Stimulated activated CD4-positive, alpha-beta T cell treated with anti-CD3 and anti-CD28 coated beads, Interleukin-4, amount 100 ng/mL, for 24 hours (primary cell): ENCODE measurements at places on chromosomes 6 and 20.

DNA sequence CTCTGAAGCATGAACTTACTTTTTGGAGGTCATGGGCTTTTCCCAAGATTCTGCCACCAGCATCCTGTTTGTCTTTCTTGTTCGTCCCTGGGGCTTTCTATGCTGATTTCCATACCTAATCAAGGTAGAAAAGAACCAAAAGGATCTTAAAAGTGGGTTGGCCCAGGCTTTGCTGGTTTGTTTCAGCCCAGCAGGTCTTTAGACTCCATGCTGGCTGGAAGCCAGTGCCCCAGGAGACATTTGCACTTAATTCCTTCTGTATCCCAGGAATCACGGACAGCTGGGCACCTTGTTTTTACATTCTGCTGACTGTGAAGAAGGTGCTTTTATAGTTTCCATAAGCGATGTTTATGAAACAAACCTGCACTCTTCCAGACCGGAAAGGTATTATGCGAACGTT, 195.9 kb downstream of the CDH4 start:
- DNase-seq, result no peak

GRCh38 chr20:10781526-10781925, 107.7 kb upstream of the JAG1 start:
- DNase-seq, result no peak

GRCh38 chr6:56716229-56716628, 73.5 kb upstream of the DST start:
- no peak for DNase-seq

DNA sequence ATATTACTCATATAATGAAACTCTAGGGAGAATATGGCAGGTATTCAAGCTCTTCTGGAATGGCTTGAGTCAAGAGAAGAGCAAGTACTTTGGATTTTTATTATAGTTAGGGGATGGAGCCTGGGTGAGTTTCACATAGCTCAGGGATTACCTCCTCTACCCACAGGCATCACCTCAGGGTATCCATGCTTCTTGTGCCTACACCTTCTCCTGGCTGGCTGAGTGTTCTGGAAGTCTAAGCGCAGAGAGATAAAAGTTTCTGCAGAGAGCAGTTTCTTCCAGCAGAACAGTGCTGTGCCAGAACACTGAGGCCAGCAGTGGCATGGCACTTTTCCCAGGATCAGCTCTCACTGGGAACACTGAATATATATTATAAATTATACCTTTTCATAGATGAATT, 199.7 kb upstream of the KCNQ5 start:
- DNase-seq, result no peak

DNA sequence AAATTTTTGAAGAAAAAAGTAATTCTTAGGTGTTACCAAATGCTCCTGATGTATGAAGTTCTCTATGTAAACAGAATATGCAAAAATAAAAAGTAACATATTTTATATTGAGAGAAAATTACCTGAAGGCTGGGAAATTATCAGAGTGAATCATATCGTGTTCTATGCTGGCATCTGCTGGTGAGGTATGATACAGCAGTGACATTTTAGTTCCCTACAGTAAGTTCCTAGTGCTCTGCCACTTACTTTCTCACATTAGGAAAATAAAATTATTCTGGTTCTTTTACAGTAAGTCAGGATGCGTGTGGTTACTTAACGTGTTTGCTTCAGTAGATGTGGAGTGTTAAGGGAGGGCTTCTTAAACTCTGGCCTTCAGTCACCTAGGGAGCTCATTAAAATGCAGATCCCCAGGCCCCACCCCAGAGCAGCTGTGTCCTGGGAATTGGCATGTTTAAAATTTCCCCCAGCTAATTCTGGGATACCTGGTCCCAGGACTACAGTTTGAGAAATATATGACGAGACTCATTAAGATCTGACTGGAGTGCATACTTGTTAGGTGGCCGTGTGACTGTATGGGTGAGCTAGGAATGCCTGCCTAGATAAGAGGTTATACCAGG, 3.2 kb downstream of the ACTR5 start:
- DNase-seq, result peak; percentile 32

GRCh38 chr6:137049095-137049494, 4.3 kb upstream of the IL20RA start:
- DNase-seq, result no peak

DNA sequence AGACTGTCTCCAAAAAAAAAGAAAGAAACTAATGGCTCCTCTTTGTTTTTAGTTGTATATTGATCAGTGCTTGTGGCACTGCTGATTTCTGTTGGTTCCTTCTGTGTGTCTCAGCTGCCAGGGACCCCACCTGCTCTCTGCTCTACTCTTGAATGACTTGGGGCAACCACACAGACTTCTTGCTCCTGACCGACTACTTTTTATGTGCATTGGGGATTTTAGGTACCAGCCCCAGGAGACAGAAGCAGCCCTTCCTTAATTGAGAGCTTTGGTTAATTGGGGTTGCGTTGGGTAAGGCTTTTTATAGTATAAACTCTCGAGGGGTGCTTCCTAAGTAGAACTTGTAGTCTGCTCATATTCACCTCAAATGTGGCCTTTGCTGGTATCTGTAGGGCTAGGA, 6.9 kb downstream of the STK35 start:
- no peak for DNase-seq

DNA sequence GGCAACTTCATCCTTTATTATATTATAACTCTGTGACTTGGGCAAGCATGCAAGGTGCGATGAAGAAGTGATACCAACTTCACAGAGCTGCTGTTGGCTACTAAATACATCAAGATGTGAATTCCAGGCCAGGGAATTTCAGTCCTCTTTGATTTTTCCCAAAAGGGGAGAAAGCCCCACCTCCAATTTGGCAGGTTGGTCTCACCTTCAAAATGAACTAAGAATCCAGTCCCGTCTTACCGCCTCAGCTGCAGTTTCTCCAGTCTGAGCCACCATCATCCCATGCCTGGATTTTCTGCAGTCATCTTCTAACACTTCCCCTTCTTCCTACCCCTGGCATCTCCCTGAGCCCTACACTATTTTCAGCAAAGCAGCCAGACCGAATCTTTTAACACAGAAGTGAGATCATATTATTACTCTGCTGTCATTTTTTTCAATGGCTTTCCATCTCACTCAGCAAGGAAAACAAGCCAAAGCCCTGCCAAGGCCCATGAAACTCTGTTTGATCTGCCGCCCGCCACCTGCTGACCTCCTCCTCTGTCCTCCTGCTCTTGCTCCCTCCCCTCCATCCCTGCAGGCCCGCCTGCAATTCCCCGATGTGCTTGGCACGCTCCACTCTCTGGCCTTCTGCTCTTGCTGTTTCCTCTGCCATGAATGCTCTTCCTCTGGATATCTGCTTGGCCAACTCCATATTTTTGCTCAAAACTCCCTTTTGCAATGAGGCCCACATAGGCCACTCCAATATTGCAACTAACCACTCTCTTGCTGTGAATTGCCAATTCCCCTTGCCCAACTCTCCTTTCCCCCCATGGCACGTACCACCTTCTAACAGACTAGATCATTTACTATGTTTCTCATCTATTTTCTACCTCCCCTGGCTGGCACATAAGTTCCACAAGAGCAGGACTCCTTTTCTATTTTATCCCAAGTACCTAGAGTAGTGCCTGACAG, 46.0 kb upstream of the TAGAP start:
- DNase-seq, result no peak

DNA sequence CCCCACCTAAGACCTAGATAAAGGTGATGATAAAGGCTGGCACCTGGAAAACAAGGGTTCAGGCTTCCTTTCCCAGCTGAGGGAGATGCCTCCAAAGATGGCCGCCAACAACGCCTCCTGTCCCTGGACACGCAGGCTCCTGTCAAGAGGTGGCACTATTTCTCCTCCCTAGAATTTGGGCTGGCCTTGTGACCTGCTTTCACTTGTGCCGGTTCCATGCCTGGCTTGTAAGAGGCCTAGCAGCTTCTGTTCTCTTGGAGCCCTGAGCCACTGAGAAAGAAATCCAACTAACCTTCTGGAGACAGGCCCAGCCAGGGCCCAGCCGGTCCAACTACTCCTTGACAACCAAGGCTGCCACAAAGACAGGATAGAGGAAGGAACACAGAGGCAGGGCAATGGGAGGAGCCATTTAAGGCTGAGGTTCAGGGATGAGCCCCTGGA, 60.2 kb upstream of the RALY start:
- peak; percentile 58 for DNase-seq

- DNase-seq, result no peak
Measured at GRCh38 chr6:111503194-111503593, 20.2 kb upstream of the REV3L start.

DNA sequence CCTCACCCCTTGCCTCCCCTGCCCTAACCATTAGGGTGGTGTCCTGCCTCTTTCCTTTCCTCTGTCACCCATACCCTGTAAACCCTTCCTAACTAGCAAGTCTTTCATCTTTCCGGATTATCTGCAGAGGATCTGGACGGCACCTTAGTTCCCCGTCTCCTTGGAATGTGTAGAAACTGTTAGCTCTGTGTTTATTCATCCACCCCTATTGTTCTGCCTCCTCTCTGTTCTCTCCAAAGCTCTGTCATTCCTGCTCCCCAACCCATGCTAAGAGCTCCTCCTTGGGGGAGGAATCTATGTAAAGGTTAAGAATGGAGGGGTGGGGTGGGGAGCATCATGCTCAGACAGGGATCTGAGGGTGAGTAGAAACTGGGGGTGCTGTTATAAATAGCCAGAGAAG, 39.4 kb upstream of the KCNK5 start:
- DNase-seq, result no peak

GRCh38 chr6:50608421-50608820, 104.9 kb upstream of the TFAP2D start:
- no peak for DNase-seq

DNA sequence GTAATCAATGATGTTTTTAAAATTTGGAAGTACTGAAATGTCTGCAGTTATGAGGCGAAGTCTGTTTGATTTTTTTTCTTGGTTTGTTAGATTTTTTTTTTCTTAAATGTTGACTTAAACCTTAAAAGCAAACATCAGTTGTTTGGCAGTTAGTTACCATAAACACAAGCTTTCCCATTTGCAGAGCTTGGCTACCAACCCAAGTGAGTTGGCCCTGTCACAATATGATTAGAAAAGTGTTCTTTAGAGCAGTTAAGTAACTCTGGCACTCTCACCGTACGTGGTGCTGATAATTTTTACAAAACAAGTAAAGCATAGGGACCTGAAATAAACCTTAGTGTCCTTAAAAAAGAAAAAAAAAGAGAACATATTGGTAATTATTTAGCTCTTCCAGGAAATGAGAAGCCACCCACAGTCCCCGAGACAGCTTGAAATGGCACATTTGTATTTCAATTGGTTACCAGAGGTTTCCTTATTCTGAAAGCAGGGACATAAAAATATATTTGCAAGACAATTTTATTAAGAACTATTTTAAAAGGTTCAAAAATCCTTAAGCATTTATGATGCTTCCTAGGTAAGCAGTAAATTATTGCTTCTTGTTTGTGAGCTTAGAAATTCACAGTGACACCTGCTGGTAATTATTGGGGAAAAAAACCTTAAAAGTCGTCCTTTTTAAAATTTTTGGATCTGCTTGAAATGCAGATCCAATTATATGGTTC, 3.9 kb downstream of the HEY2 start:
- no peak for DNase-seq

- peak; percentile 78 for DNase-seq
Measured at GRCh38 chr6:16319813-16320532, 81.6 kb downstream of the GMPR start.

GRCh38 chr20:699811-700338, 24.3 kb upstream of the SCRT2 start:
- DNase-seq, result no peak

DNA sequence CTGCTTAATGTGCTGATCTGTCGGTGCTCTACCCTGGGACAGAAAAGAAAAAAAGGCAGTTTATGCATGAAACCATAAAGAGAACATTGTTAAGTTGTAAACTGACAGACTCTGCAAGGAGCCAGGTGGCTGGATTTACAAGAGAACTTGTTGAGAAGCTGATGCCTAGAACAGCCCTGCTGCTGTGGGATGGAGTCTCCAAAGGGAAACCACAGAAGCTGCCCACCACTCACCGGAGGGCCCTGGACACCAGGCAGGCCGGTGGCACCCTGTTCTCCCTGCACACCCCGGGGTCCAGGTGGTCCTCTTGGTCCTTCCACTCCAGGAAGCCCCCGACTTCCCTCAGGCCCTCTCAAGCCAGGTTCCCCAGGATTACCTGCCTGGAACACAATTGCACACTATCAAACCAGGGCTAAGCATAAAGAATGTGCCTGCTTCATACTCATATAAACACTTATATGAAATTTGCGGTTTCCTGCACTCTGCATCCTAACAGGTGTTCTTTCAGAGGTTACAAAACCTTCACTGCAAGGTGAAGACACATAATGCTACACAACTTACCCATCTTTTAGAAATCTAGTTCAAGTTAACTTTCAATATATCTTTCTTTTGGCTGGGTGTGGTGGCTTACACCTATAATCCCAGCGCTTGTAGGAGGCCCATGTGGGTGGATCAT, 68.2 kb downstream of the COL9A1 start:
- DNase-seq, result no peak

DNA sequence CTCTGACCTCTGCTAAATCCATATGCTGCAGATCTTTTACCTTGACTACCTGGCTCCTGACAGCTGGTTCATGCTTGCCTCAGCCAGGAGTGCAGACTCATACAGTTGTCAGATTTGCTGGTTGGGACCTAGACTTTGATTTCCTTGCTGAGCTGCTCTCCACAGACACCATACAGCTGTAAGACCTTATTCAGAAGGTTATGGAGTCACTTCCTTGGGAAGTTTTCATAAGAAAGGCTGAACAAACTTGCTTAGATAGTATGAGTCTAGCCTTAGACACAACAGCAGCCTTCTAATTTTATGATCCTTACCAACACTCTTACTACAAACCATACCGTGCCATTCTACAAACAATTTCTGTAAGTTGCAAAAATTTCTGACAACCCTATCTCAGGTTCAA, 102.9 kb downstream of the EDN1 start:
- no peak for DNase-seq

DNA sequence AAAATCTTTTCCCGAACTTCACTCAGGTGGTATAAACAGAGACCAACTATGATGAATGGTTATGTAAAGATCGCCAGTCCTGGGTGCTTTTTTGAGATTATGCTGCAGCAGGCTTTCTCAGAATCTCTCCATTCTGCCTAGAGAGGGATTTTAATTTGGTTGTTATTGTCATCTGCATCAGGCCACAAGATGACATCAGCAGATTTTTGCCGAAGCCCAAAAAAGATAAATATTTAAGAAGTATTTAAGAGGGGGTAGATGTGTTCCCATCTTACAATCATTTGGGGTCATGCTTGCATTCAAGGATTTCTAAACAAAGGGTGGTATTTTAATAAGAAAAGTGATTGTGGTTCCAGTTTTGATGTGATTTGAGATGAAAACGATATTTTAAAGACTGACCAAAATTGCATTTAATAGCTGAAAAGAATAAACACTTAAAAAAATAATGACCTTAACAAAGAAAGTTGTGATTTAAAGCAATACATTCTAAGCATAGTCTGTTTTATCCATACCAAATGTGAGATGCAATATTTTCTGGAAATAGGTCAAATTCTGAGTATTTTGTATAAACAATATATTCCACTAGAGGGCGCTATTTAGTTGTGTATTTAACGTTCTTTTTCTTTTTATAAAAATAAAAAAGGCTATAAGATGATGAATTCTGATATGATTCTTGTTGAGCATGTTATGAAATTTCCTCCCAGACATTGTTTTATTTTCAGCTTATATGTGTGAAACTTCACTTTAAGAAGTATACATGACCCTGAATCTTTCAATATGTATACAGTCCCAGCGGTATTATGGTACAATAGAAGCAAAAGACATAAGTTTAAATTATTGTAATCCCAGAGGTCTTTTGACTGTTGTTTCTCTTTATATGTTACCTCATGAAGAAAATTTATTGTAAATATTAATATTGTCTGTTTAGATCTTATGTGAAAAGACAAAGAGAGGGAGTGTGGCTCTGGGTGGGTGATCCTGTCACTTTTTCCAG, 51.0 kb upstream of the ZFP64 start:
- DNase-seq, result no peak
